CD14-positive monocyte (primary cell): ENCODE measurements at places on chromosomes 3 and 15. TPM values are rescaled to one million over a fixed set of nuclear protein-coding genes. Genes with fewer than 3 reads are reported as not detected.

The LRRC2 gene
- polyA plus RNA-seq = not detected

The NSUN3 gene
- 8.8 TPM for polyA plus RNA-seq

GRCh38 chr15:41819455-41820050 is 8.3 kb upstream of the JMJD7 start:
- no peak for DNase-seq
- no peaks in the 10 kb centered on the region for H3K4me1 ChIP-seq
- no peak overlapping the region for H3K4me3 ChIP-seq
- no peaks in the 10 kb centered on the region for H3K27me3 ChIP-seq

- no peaks in the 10 kb centered on the region for H3K27me3 ChIP-seq
- no peak for DNase-seq
- no peak overlapping the region for H3K4me3 ChIP-seq
- H3K27ac ChIP-seq = no peak overlapping the region
- H3K36me3 ChIP-seq = no peaks in the 10 kb centered on the region
Measured at GRCh38 chr3:5564278-5564666, 376.8 kb downstream of the EDEM1 start.

GRCh38 chr3:73080216-73080966 is 18.9 kb downstream of the EBLN2 start:
- H3K27me3 ChIP-seq = no peaks in the 10 kb centered on the region
- H3K4me3 ChIP-seq = no peak overlapping the region
- no peaks in the 10 kb centered on the region for H3K36me3 ChIP-seq
- no peak overlapping the region for H3K27ac ChIP-seq

DNA sequence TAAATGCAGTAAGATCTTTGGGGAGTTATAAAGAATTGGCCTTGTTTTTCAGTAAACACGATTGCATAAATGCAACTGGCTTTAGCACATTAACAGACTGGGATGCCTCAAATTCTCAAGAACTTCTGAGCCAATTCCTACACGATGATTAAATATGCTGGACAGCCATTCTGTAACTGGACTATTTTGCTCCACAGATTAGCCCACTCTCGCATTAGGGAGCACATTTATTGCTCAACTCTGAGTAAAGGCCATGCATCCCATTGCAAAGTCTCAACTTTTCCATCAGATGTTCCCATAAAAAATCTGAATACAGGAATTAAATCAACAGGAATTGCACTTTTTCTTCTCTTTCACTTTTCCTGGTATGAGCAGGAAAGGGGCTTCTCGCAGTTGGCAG is 66.7 kb upstream of the PRICKLE2 start:
- H3K36me3 ChIP-seq = no peaks in the 10 kb centered on the region
- no peak for DNase-seq
- H3K27ac ChIP-seq = no peak overlapping the region
